ENCODE measurements at places on chromosomes 16 and 17.

- DNase-seq, result no peak
Observed at GRCh38 chr16:16080465-16081065, 131.1 kb downstream of the ABCC1 start.

GRCh38 chr17:77734371-77735080 lies 224.0 kb upstream of the TNRC6C start:
- DNase-seq, result no peak

DNA sequence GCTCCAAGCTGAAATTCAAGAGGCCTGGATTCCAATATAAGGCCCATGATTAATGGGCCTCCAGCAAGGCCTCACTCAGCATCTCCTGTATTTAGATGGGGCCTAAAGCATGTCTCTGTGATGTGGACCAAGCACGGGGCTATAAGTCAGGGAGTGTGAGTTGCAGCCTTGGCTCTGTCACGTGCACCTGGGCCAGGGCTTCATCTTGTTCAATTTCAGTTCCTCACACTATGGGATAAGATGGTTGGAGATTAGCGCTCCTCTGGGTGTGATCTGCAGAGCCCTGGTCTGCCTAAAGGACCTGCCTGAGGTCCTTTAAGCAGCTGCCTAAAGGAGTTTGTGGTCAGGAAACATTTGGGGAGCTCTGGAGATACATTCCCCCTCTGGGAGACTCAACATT lies 25.2 kb downstream of the KLHL36 start:
- DNase-seq, result no peak

DNA sequence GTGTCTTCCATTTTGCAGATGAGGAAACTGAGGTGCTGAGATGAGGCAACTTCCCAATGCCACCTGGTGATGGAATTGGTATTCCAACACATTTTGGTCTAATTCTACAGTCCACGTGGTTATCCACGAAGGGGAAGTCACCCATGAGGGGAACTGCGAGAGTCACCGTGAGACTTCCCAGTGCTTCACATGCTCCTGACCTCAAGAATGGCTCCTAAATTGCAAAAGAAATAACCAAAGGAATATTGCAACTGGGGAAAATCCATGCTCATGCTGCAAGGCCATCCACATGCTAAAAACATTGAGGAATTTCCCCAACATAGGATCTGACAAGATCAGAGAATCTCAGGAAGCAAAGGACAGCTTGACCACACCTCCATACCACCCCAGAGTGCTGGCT lies 153.9 kb downstream of the HS3ST3B1 start:
- no peak for DNase-seq

DNA sequence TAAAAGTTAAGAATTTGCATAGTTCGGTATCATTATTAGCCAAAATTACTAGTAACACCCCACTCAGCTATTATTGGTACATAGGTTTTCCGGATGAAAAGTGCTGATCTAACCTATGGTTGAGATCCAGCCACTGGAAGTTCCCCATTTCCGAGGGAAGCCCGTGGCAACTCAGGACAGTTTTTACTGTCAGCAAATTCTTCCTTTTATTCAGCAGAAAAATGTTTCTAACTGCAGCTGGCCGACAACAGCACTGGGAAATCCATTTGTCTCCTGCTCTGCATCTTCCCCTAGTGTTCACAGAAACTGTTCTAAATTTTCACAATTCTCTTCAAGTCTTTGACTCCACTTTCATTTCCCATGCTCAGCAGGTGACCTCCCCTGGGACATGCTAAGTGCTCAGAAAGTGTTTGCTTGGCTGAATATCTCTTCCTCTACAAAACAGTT lies 15.5 kb upstream of the MMD start:
- DNase-seq, result peak; percentile 83

Measured in naive B cell (primary cell).